ENCODE measurements at places on chromosomes 13 and 19. TPM values are rescaled to one million over a fixed set of nuclear protein-coding genes. Genes with fewer than 3 reads are reported as not detected.

Gene DUXA
- total RNA-seq = not detected

Gene NUDT19
- 12.5 TPM for total RNA-seq

Gene COG6
- total RNA-seq = 24.1 TPM

Gene ZFP82
- total RNA-seq = 10.1 TPM

Gene DKKL1
- not detected for total RNA-seq

Gene SYCN
- total RNA-seq = not detected

Gene ZNF578
- 0.30 TPM for total RNA-seq

Measured in M059J (cell line).